Psoas muscle (tissue), 8 donors: ENCODE measurements at places on chromosomes 11 and 22. TPM values are rescaled to one million over a fixed set of nuclear protein-coding genes. Genes with fewer than 3 reads are reported as not detected.

DGCR6 gene
- polyA plus RNA-seq, result 8.0 TPM

DNA sequence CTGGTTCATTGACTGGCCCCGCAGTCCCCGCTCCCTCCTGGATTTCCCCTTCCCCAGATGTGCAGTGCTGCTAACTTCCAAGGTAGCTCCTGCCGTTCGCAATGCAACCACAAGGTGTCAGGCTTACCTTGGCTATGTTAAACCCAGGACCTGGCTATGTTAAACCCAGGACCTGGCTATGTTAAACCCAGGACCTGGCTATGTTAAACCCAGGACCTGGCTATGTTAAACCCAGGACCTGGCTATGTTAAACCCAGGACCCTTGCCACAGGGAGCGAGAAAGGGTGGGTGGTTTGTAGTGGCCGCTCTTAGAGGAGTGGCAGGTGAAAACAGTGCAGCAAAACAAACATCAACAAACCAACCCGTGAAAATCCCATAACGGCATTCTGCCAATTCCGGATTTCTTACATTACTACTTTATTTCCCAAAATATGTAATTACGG, 2.9 kb upstream of the ADAMTS8 start:
- peak; percentile 64 for DNase-seq

DNA sequence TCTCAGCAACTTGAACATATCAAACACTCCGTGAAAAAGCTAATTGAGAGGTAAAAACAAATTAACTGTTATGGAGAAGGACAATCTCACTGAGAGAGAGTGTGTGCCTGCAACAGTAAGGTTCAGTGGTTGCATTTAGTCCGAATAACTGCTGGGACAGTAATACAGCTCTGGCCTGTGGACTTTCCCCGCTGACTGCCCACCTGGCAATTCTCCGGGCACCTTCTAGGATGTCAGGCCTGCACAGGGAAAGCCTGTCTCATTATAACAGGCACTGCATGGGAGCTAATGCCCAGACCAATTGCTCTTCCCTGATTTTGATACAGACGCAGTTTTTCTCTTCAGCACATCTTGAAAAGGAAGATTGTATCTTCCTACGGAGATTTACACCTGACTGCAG, 251.0 kb downstream of the DCDC1 start:
- DNase-seq, result no peak

- no peak for DNase-seq
These were observed 1.0 kb downstream of the SFI1 start for GRCh38 chr22:31497148-31497938.

- DNase-seq, result no peak
These were observed 15.5 kb upstream of the BMAL1 start for GRCh38 chr11:13262096-13262495.

SCGB1A1 gene
- polyA plus RNA-seq, result 0.35 TPM

POLR2F gene
- 215 TPM for polyA plus RNA-seq

- DNase-seq, result no peak
These were observed 11.1 kb downstream of the GDPD5 start for GRCh38 chr11:75514596-75514995.

GRCh38 chr11:61972672-61973475, 5.4 kb upstream of the FTH1 start:
- DNase-seq, result no peak

DNA sequence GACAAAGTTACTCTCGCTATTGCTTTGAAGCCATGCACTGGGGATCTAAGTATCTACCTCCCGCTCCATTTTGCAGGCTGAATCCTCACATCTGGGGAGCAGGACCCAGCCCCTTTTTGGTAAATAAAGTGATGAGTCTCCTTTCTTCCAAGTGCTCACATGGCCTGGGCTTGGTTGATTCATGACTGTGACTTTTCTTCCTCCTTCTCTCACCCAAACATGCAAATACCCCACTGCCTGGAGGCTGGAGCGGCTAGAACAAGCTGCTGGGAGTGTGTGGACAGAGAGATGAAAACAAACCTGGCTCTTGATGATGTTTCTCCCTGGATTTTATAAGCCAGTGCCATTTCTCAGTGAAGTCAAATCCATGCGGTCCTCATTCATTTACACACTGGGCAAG, 72.7 kb downstream of the TRIM29 start:
- DNase-seq, result no peak

DNA sequence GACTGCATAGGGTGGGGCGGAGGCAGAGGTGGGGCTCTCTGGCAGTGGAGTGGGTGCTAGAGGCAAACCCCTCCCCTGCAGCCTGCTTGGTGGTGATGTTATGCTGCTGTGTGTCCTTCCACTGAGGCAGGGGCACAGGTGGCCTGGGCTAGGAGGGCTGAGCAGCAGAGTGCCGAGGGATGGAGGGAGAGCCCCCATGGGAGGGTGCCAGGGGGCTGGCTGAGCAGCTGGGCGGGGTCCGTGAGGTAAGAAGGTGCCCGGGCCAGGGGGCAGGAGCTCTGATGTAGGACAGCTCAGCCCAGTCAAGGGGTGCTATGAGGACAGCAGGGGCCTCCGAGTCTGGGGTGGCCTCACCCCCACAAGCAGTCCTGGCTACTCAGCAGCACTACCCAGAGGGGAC, 4.2 kb downstream of the CLDN5 start:
- DNase-seq, result no peak

CD3D gene
- polyA plus RNA-seq, result 0.19 TPM

GRCh38 chr22:28742562-28742962, 723 bp downstream of the HSCB start:
- DNase-seq, result no peak

GRCh38 chr11:10308201-10308954, 3.5 kb downstream of the ADM start:
- DNase-seq, result no peak

XRCC6 gene
- polyA plus RNA-seq, result 291 TPM

DNA sequence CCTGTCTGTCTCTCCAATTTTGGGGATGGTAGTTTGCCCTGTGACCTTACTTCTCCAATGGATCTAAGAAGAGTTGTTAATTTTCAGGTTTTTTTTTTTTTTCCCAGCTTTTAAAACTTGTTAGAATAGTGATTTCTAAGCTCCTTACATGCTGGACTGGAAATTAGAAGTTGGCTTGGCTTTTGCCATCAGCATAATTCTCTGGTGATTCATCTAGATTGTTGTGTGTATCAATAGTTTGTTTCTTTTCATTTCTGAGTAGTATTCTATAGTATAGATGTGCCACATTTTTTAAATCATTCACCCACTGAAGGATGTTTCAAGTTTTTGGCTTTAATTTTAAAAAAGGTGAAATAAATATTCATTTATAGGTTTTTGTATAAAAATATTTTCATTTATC, 51.4 kb downstream of the ADAMTS15 start:
- no peak for DNase-seq

GGTLC2 gene
- polyA plus RNA-seq, result not detected

NPAS4 gene
- polyA plus RNA-seq, result not detected

- peak; percentile 36 for DNase-seq
These were observed 390.7 kb downstream of the LARGE1 start for GRCh38 chr22:33529424-33530113.

DNA sequence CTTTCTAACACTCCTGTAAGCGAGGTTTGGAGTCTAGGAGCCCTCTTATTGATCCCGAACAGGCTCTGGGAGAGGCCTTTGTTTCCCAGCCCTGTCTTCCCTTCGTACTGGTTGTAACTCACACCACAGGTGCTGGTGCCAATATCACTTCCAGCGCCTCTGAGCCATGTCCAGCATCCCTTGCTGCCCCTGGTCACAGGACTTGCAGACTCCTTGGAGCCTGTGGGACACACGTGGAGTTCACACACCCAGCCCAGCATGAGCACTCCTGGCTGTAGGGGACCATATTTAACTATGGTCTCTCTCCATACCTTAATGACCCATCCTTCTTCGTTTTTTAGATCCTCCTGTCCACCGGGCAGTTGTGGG, 2.2 kb downstream of the ZBTB16 start:
- DNase-seq, result peak; percentile 63

- DNase-seq, result no peak
These were observed 10.2 kb downstream of the AHNAK start for GRCh38 chr11:62536301-62536957.

GRCh38 chr22:45781966-45782365, 110.3 kb downstream of the ATXN10 start:
- DNase-seq, result no peak

- no peak for DNase-seq
These were observed 649.9 kb upstream of the API5 start for GRCh38 chr11:42661942-42662341.

- DNase-seq, result no peak
These were observed 17.2 kb downstream of the SLC5A4 start for GRCh38 chr22:32237906-32238305.

DNA sequence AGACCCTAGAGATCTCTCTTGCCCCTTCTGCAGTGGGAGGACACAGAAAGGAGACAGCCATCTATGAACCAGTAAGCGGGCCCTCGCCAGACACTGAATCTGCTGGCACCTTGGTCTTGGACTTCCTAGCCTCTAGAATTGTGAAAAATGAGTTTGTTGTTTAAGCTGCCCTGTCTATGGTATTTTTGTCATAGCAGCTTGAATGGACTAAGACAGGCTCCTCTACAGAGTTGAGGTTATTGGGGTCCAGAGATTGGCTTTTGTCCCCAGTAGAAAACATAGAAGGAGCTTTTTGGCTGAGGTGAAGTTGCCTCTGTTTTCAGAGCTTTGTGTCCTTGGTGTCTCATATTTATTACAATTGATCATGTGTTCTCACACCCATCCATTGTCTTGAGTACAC, 77.2 kb downstream of the STIM1 start:
- DNase-seq, result no peak

GRCh38 chr22:22552630-22553029, 6.4 kb downstream of the PRAME start:
- no peak for DNase-seq

FIBIN gene
- 7.2 TPM for polyA plus RNA-seq
